ENCODE measurements at places on chromosomes 3 and 15. TPM values are rescaled to one million over a fixed set of nuclear protein-coding genes. Genes with fewer than 3 reads are reported as not detected.

Gene C3orf22
- not detected for total RNA-seq

Gene ANKUB1
- total RNA-seq, result 0.26 TPM

Gene STRIT1
- not detected for total RNA-seq

Gene SH3GL3
- 1.1 TPM for total RNA-seq

Gene ASB14
- not detected for total RNA-seq

Gene NTRK3
- not detected for total RNA-seq

Gene IMPG2
- total RNA-seq, result 0.13 TPM

Gene HHLA2
- total RNA-seq, result not detected

Gene FGD5
- not detected for total RNA-seq

Gene ZIC1
- not detected for total RNA-seq

Gene FSTL1
- total RNA-seq, result 45.6 TPM

Gene SLMAP
- total RNA-seq, result 67.5 TPM

Gene KLHL6
- under 0.01 TPM for total RNA-seq

Gene SLC28A1
- not detected for total RNA-seq

Gene ADGRG7
- total RNA-seq, result under 0.01 TPM

Gene SI
- total RNA-seq, result not detected

Gene ZNF619
- 5.6 TPM for total RNA-seq

Measured in bronchial epithelial cell (primary cell).